ENCODE measurements at places on chromosomes 2 and 18.

- DNase-seq, result no peak
Observed at GRCh38 chr2:199042660-199043379, 414.9 kb downstream of the SATB2 start.

GRCh38 chr2:6917761-6918421 lies 679 bp downstream of the RNF144A start:
- DNase-seq, result no peak

GRCh38 chr2:84052043-84052442 lies 407.0 kb downstream of the SUCLG1 start:
- no peak for DNase-seq

GRCh38 chr2:4507661-4508060 lies 804.3 kb downstream of the DCDC2C start:
- DNase-seq, result no peak

DNA sequence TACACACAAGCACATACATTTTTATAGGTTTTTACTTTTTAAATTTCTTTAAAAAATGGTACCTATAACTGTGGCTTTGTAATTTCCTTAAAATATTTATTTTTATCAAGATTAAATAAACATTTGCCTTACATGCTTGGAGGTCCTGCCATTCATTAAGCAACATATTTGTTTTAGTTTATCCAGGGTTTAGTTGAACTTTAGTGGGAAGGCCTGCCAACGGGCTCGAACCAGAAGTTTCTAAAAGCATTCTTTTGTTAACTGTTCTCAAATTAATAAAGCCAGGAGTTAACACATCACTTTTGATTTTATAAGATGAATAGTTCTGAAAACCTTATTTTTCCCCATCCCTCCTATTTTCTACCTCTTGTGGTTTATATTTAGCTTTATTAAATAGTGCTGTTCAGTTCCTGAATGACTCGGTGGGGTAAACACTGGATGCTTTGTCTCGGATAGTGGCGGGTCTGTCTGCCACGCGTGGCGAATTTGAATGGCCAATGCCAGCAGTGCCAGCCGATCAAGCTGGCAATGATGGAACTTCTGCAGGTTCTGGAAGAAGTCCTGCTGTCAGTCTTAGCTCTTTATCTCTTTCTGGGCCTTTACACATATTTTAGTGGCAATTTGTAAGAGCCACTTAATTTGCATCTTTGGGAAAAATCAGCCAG lies 32.2 kb downstream of the SH3YL1 start:
- no peak for DNase-seq

GRCh38 chr2:106812383-106812782 lies 73.6 kb downstream of the ST6GAL2 start:
- no peak for DNase-seq

DNA sequence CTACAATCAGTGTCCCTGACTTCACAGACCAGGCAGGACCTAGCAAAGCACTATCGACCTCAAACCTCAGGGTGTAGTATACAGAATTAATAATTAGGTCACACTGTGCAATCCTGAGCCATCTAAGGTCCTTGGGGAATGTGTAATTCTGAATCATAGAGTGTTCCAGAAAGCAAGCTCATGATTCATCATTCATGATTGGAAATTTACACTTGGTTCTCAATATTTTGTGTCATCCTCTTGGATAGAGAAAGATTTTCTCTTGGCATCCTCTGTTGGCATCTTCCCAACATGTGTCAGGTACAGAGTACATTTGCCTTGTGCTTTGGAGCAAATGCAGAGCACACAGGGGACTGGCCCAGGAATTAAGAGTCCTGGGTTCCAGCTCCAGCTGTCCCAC lies 245.0 kb upstream of the NT5C1B start:
- no peak for DNase-seq

- DNase-seq, result no peak
Observed at GRCh38 chr18:78965917-78966792, 13.5 kb upstream of the SALL3 start.

- DNase-seq, result no peak
Observed at GRCh38 chr2:226220511-226220910, 579.1 kb downstream of the IRS1 start.

- DNase-seq, result no peak
Observed at GRCh38 chr18:22753130-22753831, 179.8 kb upstream of the RBBP8 start.

DNA sequence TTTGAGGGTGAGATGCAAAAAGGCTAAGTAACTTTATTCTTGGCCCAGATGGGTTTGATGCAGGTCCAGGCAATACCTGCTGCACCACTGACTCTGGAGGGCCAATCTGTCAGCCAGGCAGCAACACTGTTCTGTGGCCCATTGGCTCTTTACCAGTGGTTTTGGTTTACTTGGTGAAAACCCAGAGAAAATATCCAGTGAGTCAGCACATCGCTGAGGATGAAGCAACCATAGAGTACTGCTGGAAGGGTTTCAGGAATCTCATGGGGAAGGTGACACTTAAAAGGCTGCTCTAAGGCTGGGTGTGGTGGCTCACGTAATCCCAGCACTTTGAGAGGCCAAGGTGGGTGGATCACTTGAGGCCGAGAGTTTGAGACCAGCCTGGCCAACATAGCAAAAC lies 192.5 kb upstream of the FAM98A start:
- no peak for DNase-seq

GRCh38 chr2:51247252-51247805 lies 215.4 kb upstream of the NRXN1 start:
- DNase-seq, result peak; percentile 3

DNA sequence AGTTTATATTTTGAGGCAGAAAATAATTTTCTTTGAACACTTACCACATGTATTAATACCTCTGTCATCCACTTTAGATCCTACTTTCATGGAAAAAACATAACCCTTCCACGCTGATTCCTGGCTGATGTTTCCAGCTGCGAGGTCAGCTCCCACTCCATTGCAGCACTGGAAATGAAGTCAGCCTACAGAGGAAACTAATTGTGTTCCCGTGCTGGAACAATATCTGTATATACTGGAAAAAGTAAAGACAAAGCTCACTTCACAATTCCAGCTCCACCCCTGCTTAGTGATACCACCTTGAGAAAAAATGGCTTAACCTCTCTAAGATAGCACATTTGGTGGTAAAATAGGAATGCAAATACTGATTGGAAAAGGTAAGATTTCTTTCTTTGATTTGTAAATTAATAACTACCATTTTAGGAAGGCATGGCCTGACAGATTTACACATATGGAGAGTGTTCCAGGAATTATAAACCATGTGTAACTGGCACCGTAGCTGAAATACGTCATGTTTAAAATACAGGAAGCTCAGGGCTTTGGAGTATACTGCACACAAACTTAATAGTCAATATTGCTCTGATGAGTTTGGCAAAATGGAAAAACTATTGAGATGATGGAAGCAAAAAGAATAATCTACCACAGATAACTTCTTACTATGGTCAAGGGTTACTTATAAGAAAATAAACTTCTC lies 90.0 kb downstream of the TRIB2 start:
- DNase-seq, result no peak

GRCh38 chr2:165528691-165529090 lies 59.2 kb downstream of the CSRNP3 start:
- no peak for DNase-seq

DNA sequence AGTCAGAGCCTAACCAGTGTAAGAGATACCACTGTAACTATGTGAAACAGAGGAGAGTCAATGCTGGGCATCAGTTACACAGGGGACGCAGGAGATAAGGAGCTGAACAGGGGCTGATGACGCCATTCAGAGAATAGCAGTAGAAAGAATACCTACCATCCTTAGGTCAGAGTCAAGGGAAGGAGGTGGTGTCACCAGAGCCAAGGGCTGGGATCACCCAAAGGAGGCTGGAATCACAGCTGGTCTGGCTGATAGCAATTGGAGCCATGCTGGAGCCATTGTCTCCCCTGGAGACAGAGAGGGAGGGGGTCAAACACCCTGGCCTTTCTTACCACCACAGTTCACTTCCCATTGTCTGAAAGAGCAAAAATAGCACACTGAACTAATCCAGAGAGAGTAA lies 37.3 kb upstream of the C18orf32 start:
- no peak for DNase-seq

GRCh38 chr2:191432121-191432520 lies 186.9 kb downstream of the MYO1B start:
- no peak for DNase-seq

GRCh38 chr2:42001711-42002201 lies 46.1 kb upstream of the PKDCC start:
- no peak for DNase-seq

DNA sequence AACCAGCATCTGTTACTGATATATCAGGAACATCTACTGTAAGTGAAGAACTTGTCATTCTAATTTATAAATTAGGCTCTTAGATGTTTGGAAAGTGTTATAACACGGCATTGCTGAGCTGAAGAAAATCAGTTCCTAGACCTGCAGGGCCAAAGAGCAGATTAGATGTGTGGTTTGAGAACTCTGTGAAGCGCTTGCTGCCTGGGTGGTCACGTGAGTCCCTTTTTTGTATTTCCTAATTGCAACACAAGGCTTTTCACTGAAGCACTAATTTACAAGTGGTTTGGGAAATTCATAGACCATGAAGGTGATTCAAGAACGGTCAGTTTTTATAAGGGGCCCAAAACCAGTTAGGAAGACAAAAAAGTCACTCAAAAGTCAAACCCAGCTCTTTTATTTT lies 106.9 kb upstream of the SP3 start:
- DNase-seq, result peak; percentile 53

Measured in hematopoietic multipotent progenitor cell treated with erythropoietin and hydrocortisone succinate and interleukin-3 and kit ligand, for 6 days (in vitro differentiated cells).